ENCODE measurements at places on chromosomes 5 and 9.

GRCh38 chr9:13165236-13165945 is 114.1 kb downstream of the MPDZ start:
- DNase-seq = no peak

DNA sequence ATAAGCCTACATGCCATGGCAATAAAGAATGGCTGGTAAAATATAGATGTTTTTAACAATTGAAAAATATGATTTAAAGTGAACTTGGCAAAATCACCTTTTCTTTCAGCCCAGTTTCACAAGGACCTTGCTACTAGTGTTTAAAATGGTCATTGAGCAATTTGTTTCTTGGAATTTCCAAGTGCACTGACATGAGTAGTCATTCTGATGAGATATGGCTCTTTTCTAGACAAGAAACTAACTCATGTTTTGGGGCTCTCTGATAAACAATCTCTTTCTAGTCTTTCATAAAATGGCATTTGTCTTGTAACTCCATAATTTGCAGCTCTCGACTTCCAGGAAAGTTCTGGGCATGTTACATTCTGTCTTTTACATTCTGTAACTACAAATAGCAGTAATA is 176.8 kb downstream of the NR2F1-AS1 start:
- DNase-seq = no peak

DNA sequence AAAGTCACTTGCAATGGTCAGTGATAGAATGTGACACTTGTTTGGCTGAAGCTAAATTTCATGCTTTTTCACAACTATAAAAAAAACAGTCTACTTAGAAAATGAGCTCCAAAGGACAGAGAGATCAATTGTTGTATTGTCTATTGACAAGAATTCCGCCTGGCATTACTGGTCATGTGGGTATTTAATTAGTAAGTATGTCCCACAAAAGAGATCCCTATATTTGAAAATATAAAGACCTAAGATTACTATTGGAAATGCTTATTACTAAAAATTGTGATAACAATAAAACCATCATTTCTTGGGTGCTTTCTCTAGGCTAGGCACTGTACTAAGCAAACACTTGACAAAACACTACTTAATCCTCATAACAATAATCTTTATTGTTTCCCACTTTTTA is 745.2 kb upstream of the C9orf72 start:
- DNase-seq = no peak

DNA sequence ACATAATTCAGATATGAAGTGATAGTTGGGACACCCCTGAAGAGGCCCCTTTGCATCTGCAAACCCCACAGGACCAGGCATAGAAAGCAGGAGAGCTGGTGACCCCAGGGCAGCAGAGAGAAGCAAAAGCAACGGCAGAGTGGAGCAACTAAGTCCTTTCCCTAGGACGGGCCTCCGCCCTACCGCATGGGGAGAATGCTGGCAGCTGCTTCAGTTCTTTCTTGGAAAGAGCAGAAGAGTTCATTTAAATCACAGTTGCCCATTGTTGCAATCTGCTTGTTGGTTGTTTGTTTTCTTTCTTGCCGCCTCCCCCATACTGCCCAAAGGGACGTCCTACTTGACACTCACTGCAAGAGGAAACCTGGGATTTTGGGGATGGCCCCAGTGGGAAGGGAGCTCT is 126.2 kb downstream of the ADAMTS16 start:
- no peak for DNase-seq

GRCh38 chr5:178277866-178278265 is 45.3 kb upstream of the PHYKPL start:
- DNase-seq = no peak

DNA sequence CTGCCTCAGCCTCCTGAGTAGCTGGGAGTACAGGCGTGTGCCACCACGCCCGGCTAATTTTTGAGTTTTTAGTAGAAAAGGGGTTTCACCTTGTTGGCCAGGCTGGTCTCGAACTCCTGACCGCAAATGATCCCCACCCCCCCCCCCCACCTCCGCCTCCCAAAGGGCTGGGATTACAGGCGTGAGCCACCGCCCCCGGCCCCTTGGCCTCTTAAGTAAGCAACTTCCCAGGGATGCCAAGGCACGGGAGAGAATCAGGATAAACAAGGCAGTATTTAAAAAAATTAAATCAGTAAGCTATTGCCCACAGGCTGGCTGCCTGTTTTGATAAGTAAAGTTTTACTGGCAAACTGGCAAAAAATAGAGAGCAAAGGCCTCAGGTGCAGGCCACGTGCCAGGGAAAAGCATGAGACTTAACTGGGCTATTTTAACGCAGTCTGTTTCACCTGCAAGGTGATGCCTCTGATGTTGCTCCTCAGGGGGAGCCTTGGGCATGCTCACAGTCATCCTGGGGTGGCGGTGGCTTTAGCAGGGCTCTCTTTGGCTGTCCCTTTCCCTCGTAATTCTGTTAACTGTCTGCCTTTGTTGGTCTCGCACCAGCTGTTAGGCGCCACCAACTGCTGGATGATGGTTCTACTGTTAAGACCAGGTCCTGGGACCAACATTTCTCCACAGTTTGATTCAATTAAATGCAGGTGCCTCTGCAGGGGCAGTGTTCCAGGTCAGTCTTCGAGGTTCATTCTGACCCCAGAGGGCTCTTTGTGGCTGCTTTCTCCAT is 19.4 kb upstream of the RNF130 start:
- DNase-seq = no peak

- no peak for DNase-seq
Observed at GRCh38 chr5:138611678-138612218, 36.5 kb upstream of the HSPA9 start.

DNA sequence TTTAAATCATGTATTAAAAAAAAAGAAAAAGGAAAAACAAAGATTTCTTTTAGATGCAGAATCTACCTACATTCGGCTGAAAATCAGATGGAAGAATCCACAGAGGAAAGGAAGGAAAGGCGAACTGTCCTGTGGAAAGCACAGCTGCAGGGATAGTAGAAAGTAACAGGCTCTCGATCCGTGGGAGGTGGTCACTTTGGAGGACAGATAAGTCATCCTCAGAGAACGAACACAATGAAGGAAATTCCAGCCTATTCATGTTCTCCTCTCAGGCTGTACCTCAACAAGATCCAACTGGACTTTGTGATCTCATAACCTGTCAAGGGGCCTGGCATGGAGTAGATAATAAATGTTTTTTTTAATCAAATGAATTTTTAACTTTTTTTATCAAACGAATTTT is 72.8 kb downstream of the NR6A1 start:
- no peak for DNase-seq

GRCh38 chr5:88833371-88834130 is 49.4 kb downstream of the MEF2C start:
- no peak for DNase-seq

GRCh38 chr9:16602494-16602893 is 268.0 kb downstream of the BNC2 start:
- DNase-seq = no peak

Data from 8988T (cell line).